ENCODE measurements at places on chromosomes 11 and 22.

GRCh38 chr22:18110194-18110953, at the start of gene TUBA8:
Gene TUBA8, plus strand, starts transcription at chr22:18110809. Its CDS starts 57 bp downstream, at chr22:18110866.
- no peak for DNase-seq

GRCh38 chr11:728901-729491, 18.3 kb upstream of the TALDO1 start:
- DNase-seq, result no peak

DNA sequence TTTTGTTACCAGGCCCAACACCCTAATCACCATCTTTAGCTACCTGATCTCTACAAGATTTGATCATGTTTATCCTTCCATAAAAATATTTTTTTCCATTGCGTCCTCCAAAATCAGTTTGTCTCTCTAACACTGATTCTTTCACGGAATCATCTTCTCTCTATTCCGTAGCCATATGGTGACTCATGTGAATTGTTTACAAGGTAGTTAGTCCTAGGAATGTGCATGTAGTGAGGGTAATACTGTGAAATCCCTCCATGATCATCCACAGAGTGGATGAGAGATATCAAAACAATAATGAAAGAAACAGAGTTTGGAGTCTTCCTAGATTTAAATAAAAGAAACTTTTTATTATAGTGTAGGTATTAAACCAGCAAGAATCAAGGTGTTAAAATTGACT, 230.2 kb downstream of the METTL15 start:
- DNase-seq, result no peak

GRCh38 chr11:130381317-130381716, 47.1 kb downstream of the ADAMTS8 start:
- no peak for DNase-seq

DNA sequence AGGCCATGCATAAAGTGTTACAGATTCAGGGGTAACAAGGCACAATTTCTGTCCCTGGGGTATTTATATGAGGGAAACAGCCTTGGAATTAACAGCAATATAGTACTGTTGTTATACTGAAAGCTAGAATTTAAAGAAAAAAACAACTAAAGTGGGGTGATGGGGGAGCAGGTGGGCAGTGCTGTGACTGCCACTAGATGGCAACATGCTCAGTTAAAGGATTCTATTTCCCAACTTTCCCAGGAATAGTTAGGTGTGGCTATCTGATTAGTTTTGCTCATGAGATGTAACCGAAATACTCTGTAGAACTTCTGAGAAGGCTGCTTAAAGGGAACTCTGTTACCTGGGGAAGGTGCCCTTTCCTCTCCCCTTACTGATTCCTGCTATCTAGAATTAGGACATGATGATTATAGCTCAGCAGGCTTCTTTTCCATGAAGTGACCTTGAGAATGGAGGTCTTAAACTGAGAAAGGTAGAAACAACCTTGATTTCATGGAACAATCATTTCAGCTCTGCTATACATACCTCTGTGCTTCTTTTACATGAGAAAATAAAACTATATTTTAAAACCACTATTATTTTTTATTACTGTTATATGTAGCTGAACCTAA, 102.6 kb downstream of the RELT start:
- no peak for DNase-seq

DNA sequence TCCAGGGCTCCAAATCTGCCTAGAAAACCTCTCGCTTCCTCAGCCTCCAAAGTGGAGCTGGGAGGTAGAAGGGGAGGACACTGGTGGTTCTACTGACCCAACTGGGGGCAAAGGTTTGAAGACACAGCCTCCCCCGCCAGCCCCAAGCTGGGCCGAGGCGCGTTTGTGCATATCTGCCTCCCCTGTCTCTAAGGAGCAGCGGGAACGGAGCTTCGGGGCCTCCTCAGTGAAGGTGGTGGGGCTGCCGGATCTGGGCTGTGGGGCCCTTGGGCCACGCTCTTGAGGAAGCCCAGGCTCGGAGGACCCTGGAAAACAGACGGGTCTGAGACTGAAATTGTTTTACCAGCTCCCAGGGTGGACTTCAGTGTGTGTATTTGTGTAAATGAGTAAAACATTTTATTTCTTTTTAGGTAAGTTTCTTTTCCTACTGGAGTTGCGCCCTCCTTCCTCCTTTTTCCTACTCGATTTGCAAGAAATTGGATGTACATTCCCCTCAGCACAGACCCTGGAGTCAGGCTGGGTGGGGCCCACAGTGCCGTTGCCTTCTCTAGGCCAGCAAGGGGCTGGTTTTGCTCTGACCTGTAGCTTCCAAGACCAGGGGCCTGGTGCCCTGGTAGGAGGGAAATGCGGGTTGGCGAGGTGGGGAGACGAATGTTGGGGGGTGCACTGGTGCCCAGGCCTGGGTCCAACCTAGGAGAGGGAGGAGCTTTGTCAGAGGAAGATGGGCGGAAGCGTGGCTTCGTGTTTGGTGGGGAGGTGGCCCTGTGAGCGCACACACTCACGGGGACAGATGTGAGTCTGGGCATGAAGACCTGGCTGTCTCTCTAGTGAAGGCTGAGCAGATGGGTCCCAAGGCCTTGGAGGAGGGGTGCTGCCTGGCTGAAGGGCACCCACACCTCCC, 50.6 kb downstream of the ST14 start:
- DNase-seq, result no peak

DNA sequence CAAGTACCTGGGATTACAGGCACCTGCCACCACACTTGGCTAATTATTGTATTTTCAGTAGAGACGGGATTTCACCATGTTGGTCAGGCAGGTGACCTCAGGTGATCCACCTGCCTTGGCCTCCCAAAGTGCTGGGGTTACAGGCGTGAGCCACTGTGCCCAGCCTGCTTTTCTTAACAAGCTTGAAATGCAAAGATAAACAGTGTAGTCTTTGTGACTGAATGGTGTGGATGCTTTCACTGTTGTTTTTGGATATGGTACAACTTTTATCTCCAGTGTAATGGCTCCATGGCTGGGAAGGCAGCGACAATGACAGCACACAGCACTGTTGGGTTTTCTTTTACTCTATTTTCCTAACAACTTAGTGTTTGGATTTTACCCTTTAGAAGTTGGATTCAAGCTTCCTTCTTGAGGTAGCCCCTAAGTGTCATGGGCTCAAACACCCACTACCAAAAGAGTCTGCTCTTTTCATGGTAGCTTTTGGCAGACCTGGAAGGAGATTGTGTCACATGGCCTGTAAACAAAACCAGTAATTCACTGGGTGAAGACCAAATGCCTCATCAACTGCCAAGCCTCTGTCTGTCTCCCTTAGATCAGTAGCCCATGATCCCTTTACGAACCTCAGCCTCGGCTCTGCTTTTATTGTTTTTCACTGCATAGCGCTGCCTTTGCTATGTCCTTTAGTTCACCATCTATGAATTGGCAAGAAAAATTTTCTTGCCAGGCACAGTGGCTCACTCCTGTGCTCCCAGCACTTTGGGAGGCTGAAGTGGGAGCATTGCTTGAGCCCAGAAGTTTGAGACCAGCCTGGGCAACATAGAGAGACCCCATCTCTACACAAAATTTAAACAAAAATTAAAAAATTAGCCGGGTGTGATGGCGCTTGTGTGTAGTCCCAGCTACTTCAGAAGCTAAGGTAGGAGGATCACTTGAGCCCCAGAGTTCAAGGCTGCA, 6.4 kb downstream of the VPS51 start:
- no peak for DNase-seq

DNA sequence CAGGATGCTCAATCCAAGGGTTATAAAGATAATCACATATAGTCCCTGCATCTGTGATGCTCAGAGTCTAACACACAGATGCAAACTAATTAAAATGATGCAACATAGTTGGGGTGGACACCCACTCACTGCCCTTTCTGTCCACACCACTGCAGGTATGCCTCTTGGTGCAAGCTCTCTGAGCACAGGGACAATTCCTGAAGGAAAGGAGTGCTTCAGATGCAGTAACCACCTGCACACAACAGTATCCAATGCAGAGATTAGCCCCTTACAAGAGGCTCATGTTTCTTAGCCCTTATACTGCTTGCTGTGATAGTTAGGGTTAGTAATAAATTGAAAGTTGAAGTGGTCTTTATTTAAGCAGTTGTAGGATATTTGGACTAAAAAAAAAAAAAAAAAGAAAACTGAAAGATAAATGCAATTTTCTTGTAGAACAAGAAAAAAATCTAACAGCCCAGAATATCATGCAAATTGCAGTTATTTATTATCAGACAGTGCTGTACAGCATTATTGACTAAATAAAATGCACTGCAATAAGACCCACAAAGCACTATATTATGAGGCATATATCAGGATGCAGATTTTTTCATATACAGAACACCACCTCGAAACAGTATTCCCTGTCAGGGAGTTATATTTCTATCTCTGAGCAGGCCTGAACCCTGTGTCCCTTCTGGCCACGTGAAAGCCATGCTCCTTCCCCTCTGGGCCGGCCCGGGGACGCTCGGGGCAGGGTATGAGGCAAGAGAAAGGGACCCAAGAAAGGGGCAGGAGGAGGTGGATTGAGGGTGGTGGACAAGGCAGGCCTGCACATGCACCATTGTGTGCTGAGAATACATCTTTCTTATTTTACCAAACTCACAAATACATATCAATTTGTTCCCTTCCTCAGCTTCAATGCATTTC, 260.2 kb downstream of the OPCML start:
- no peak for DNase-seq

DNA sequence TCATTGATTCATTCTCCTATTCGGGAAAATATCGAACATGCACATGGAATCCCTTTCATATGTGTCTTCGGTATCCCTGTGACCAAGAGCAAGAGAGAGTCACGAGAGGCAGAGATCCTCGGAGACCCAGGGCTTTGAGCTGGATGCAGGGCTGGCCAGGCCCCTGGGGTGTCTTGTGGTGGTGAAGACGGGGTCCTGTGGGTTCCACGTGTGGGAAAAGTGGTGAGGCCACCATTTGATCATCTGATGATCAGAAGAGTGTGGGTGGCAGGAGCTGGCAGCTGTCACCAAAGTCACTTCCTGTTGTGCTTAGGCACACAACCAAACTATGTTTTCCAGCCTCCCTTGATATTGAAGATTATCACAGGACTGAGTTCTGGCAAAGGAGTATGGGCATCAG, 94.0 kb downstream of the BRD1 start:
- DNase-seq, result no peak

DNA sequence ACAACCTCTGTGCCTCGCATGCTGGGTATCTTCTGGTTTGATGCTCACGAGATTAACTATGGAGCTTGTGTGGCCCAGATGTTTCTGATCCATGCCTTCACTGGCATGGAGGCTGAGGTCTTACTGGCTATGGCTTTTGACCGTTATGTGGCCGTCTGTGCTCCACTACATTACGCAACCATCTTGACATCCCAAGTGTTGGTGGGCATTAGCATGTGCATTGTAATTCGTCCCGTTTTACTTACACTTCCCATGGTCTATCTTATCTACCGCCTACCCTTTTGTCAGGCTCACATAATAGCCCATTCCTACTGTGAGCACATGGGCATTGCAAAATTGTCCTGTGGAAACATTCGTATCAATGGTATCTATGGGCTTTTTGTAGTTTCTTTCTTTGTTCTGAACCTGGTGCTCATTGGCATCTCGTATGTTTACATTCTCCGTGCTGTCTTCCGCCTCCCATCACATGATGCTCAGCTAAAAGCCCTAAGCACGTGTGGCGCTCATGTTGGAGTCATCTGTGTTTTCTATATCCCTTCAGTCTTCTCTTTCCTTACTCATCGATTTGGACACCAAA, 516 bp downstream of the OR52J3 start:
- DNase-seq, result no peak

DNA sequence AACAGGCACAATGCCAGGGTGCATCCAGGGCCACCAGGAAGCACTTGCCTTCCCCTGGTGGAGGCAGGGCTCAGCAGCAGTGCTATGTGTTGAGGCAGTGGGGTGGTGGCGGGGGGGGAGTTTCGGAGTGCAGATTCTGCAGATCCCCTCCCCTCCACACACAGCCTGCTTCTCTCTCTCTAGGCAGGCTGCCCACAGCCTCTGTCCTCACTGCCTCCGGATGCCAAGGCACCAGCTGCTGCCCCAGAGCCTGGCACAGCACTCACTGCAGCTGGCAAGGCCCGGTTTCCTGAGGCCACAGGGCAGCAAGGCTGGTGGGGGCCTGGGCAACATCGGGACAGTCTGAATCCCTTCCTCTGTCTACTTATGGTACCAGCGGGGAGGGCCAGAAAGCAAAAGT, 35.8 kb downstream of the NRXN2 start:
- no peak for DNase-seq

GRCh38 chr22:29336751-29337490, 21.4 kb upstream of the RASL10A start:
- DNase-seq, result no peak

- no peak for DNase-seq
These were observed 21.6 kb upstream of the PEX26 start for GRCh38 chr22:18056161-18056666.

DNA sequence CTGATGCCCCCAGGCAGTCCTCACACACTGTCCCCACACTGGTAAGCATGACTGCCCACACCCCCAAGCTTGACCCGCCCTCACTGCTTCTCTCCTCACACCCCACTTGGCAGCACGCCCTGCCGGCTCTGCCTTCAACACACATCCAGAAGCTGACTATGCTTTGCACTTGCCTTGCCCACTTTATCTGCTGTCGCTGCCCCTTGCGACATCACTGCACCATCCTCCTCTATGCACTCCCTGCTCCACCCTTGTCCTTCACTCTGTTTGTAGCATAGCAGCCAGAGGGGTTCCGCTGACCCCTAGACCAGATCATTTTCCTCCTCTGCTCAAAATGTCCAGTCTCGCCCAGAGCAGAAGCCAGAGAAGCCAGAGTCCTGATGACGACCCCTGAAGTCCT, 25.3 kb upstream of the SLC25A1 start:
- DNase-seq, result no peak

DNA sequence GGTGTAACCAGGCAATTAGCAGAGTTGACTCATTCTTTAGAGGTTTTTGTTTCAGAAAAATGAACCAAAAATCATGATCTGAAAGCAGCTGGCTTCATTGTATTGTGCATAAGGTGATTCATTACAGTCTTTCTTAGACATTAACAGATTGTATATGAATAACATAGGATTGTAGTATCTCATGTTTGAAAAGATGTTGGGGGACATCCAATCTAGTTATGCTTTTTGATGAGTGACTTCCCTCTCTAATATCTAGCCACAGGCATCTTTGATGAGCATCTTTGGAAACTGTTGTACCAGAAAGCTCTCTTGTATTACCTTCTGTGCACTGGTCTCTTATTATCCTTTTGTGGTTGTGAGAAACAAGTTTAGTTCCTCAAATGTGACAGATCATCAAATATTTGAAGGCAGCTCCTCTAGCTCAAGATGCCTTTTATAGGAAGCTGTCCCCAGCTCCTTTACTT, 8.3 kb downstream of the GRK3 start:
- DNase-seq, result no peak

- DNase-seq, result no peak
These were observed 2.5 kb downstream of the ARHGAP32 start for GRCh38 chr11:129189646-129190045.

DNA sequence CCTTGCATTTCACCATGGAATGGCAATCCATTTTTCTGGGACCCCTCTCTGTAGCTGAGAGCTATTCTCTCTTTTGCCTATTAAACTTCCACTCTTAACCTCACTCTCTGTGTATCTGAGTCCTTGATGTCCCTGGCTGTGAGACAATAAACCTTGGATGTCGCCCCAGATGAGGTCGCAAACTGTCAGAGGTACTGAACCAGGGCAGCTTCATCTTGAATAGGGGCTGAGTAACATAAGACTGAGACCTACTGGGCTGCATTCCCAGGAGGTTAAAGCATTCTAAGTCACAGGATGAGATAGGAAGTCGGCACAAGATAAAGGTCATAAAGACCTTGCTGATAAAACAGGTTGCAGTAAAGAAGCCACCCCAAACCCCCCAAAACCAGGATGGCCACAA, 68.0 kb downstream of the RSF1 start:
- DNase-seq, result no peak
